ENCODE measurements at places on chromosomes 7 and 10.

GRCh38 chr7:25886387-25887240, 265.4 kb upstream of the NFE2L3 start:
- peak; percentile 16 for DNase-seq

DNA sequence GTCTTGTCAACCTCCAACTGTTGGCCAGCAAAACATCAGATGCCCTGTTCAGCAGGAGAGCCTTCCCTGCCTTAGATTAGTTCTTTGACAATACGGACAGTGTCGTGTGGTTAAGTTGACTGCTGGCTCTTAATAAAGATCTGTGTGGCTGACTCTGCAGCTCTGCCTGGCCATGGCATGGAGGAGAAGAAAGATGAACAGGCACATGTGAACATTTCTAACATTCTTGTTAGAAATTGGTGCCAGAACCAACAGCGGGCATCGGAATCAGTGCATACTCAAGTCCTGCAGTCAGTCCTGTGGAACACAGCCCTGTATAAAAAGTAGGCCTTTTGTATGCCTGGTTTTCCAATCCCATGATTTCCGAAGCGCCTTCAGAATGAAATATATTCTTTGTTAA, 455.6 kb downstream of the POM121L12 start:
- no peak for DNase-seq

GRCh38 chr10:21413680-21414079, 111.8 kb downstream of the SKIDA1 start:
- no peak for DNase-seq

DNA sequence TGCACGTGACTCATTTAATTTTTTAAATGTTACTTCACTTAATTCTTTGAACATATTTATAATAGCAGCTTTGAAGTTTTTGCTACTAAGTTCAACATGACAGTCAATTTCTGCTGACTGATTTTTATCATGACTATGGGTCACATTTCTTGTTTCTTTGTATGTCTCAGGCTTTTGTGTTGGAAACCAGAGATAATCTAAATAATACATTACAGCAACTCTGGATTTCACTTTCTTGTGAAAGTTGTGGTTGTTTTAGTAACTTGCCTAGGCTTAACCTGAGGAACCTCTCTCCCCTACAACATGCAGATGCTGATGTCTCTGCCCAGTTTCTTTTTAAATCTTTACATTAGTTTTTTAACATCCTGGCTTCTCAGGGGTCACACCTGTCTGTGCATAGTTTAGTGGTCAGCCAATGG, 180.8 kb downstream of the CCDC71L start:
- no peak for DNase-seq

DNA sequence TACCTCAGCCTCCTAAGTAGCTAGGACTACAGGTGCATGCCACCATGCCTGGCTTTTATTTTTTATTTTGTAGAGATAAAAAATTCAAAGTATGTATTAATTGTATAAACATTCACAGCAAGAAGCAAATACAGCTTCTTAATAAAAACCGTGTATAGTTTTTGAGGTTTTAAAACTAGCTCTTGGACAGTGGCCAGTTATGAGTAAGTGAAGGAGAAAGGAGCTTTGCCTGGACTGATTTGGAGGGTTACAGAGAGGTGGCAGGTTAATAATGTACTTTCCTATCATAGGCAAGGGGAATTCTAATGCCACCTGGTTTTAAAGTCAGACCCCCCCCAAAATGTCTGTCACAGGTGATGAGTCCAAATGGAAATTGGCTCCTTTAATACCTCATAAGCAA, 43.4 kb downstream of the ZNRF2 start:
- DNase-seq: no peak

DNA sequence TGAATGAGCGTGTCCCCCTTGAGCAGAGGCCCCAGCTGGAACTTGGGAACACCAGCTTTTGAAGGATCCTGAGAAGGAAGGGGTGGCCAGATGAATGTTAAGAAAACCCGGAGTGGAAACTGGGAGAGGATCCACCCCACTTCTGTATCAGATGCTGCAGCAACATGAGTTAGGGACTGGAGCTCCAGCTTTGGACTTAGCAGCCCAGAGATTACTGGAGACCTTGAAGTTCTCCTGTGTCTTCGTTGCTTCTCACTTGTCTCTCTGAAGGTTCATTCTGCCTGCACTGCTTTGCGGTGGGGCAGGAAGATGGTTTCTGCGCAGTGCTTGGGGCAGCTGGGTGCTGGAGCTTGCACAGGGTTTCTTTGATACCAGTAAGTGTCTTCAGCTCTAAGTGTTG, 9.3 kb downstream of the TMEM248 start:
- no peak for DNase-seq

GRCh38 chr10:66671562-66671961, 254.3 kb upstream of the LRRTM3 start:
- DNase-seq: no peak
